ENCODE measurements at places on chromosomes 3 and 15.

DNA sequence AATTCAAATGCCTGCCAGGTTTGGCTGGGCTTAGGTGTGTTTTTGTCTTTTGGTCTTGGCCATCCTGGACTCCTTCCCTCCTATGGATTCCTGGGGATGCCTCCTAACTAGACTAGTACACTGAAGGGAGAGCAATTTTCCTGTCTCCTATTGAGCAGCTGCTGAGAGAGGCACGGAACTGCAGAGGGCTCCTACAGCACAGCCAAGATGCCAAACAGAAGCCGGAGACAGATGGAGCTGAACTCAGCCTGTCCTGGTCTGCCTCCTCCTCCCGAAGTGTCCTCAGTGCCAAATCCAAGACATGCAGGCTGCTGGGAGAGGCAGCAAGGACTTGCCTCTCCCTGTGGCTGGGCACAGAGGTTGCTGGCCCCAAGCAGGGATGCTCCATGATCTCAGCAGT lies 256.6 kb upstream of the PROK2 start:
- DNase-seq, result no peak

DNA sequence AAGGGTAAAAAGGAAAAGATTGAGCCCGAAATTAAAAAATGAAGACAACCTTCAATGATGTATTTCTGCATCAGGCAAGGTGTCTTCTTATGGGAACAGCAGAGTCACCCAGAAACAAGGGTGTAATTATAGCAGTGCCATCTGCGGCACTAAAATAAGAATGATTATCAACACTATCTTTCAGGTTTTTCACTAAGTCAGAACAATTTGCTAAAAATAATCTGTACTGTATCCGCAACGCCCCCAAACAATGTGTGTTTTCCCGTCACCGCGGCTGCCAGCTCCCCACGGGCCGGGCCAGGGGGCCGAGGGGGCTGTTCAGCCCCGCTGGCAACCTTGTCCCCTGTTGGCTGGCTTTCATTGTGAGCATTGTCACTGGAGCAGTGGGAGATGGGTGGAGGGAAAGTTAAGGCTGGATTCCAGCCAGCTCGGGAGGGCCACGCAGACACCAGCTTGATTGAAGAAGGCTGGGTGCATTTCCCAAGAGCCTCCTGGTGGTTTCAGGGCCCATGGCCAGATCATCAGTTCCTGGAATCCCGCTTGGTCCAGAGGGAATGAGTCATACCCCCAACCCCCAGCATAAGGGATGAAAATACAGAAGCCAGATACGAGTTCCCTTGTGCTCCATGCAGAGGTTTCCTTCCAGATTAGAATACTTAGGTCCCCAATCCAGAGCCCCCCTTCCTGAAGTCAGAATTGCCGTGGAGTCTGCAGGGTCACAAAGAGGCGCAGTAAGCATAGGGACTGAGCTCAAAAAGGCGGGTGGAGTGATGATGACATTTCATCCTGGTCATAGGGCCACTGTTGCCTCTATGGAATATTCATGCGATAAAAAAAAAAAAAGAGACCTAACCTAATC lies 90.2 kb upstream of the KLF13 start:
- no peak for DNase-seq

DNA sequence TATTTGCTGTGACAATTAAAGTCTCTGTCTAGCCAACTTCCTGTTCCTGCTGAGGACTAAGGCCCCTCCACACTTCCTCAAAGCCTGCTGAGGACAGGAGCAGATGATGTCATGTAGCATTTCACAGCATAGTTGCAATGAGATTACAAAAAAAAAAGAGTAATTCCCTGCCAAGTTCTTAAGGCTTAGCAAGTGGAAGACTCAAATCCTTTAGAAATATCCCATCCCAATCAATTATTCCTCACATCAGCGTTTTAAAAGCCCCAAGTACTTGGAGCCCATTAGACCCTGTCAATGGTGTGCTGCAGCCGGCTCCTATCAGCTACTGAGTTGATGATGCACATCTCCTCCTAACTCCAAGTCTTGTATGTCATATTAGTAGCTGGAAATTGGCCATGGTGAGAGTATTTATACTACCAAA lies 51.7 kb downstream of the TRANK1 start:
- peak; percentile 26 for DNase-seq

GRCh38 chr3:170692720-170693119 lies 106.8 kb upstream of the SLC7A14 start:
- no peak for DNase-seq
